Frontal cortex (tissue), 4 donors: ENCODE measurements at places on chromosomes 1 and 21. TPM values are rescaled to one million over a fixed set of nuclear protein-coding genes. Genes with fewer than 3 reads are reported as not detected.
A peak's percentile ranks its signal among the peaks of the same experiment; 100 is the strongest.

WNT2B gene
- 2.0 TPM for total RNA-seq

FAM72D gene
- total RNA-seq: 0.41 TPM

FALEC gene
- 0.41 TPM for total RNA-seq

CCDC27 gene
- not detected for total RNA-seq

PCBP3 gene
- 7.3 TPM for total RNA-seq

PRCC gene
- total RNA-seq: 14.3 TPM

SELL gene
- 0.82 TPM for total RNA-seq

NMNAT2 gene
- 34.2 TPM for total RNA-seq

RPE65 gene
- total RNA-seq: 0.41 TPM

LCE1B gene
- total RNA-seq: not detected

CYP4A11 gene
- not detected for total RNA-seq

CGN gene
- total RNA-seq: 2.0 TPM

WNT4 gene
- total RNA-seq: 3.3 TPM

OR2W3 gene
- total RNA-seq: 2.9 TPM

CLCA1 gene
- total RNA-seq: not detected

ILDR2 gene
- total RNA-seq: 22.8 TPM

CDK18 gene
- total RNA-seq: 0.82 TPM

DNA sequence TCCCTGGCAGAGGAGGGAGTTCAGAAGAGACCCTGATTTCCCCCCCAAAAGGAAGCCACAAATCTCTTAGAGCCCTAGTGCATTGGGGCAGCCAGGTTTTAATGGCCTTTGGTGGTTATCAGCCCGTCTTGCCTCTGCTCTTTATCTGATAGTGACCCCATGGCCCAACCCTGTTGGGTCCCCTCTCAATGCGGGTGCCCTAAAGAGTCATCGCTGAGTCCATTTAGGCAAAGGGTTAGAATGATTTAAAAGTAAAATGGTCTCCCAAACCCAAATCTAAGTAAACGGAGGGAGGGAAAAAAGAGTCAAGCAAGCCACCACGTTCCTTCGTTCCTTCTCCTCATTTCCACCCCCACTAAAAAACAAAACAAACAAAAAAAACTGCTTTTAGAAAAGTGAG, 164.0 kb downstream of the RUNX1 start:
- DNase-seq: no peak

GRCh38 chr1:75133750-75134646, at the start of gene LHX8:
TSS of gene LHX8 (plus strand) at chr1:75134388. CDS start at chr1:75136615, 2,227 bp downstream.
- DNase-seq: no peak

DNA sequence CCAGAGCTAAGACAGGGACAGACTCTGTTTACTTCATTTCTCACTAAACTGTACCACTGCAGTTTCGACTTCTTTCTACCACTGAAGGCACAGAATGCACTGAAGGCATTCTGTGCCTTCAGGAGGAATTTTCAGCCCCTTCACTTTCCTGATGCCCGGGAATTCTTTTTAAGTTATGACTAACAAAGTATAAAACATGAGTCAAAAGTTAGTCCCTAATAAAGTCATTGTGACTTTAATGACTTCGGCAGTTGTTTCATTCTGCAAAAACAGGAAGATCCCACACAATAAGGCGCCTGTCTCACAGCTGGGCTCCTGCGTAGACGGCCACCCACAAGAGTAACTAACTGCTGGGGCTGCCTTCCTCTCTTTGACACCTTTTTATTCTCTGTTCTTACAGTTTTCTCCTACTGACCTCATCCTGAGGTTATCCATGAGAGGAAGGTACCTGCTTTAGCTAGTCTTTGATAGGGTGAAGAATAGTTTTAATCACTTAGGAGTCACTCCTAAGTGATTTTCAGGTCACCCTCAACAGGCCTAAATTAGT, 183.9 kb upstream of the SGIP1 start:
- no peak for DNase-seq

DNA sequence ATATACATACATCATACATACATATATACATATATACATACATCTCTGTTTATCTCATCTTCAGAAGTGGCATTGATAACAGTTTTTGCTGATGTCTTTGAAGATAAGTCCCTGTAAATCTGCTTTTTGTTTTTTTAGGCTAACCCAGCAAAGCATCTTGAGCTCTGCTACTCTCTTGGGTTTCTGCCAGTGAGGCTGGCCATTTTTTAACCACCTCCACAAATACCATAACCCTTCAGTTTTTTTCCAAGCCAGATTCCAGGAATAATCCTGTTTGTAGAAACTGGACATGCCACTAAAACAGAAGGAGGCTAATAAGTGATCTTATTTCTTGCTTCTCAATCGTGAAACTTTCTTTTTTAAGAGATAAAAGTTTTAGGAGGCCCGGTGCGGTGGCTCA, 21.6 kb downstream of the SDHC start:
- DNase-seq: no peak

DNA sequence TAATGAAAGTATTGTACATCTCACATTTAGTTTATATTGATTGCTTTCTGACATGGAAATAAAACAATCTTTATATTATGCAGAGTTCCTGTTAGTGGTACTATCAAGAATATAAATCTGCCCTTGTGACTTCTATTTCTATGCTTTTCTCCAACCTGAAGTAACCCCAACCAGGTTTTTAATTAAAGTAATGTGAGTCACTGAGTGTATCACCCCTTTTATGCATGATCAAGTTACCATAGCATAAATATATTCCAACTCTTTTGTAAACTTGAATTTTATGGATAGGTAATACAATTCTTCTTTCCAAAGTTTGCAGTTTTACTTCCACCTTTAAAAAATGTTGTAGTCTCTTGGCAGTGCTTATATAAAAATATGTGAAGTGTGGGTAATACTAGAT, 532.3 kb downstream of the USP25 start:
- no peak for DNase-seq

- DNase-seq: no peak
These were observed 94.7 kb upstream of the TARDBP start for GRCh38 chr1:10917513-10918454.

DNA sequence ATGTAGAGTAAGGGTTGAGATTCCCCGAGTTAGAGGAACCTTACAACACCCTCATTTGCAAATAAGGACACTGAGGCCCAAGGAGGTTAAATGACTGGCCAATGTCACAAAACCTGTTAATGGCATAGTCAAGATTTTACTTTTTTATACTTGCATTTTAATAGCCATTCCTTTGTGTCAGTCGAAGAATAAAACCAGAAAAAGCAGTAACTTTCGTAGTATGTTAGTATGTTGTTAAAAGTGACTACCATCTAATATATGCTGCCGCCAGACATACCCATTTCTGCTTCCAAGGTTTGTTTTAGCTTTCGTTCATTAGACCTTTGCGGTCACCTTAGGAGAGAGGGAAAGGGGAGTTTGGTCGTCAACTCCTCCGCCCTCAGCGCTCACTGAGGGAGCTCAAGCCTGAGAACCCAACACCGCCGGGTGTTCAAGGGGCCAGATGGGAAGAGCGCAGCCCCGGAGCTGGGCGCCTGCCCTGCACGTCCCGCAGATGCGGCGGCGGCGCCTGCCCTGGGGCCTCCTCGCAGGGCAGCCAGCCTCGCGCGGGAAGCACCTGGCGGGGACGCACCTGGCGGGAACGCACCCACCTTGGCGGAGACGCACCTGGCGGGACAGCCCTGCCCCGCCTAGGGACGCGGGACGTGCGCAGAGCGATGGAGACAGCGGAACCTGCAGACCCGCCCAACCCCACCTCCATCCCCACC, 466 bp downstream of the VPS26C start:
- DNase-seq: no peak

DNA sequence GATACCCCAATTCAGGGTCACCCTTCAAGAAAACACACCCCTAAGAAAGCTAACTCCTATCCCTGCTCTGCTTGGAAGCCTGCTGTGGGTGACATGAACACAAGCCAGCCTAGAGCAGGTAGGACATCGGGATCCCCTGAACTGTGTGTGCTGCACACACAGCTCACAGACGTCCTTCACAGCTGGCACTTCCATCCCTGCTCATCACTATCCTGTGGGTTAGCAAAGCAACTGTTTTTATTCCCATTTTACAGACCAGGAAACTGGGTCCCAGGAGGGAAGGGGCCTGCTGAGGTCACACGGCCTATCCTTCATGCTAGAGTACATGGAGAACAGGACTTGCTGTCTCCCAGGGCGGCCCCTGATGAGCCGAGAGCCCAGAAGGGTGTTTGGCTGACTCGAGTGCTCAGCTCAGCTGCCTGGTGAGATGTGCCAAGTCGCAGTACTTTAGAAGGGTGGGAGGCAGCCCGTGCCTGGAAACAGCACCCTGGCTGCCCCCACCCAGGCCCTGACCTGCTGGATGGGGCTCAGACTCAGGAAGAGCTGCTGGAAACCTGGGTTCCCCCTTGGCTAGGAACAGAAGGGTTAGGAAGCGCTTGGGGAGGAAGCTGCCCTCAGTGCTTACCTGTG, 28.3 kb upstream of the BTG2 start:
- DNase-seq: no peak

GRCh38 chr1:203359010-203359571, 8.2 kb upstream of the FMOD start:
- DNase-seq: no peak

GRCh38 chr1:91427741-91428140, 23.1 kb upstream of the HFM1 start:
- DNase-seq: no peak

- DNase-seq: no peak
These were observed 828.2 kb upstream of the NCAM2 start for GRCh38 chr21:20169812-20170576.

- DNase-seq: no peak
These were observed 1.1 kb downstream of the SHISAL2A start for GRCh38 chr1:52634111-52634510.

GRCh38 chr1:97632075-97632474, 288.8 kb downstream of the DPYD start:
- no peak for DNase-seq

DNA sequence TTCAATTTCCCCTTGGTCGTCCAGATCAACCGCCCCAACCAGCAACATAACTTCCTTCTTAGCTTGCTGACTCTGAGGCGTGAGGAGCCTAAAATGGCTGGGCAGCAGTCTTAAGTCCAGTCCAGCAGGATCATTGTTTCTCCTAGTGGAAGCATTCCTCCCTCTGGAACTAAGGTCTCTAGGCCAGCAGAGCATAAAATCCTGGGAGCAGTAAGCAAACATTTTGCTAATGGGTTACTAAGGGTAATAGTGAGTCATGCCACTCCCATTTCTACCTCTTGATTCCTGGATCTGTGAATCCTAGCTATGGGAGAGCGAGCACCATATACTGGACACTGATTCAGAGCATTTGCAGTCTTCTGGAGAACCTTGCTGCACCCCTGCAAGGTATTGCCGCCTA, 59.9 kb downstream of the ADSS2 start:
- DNase-seq: no peak

DNA sequence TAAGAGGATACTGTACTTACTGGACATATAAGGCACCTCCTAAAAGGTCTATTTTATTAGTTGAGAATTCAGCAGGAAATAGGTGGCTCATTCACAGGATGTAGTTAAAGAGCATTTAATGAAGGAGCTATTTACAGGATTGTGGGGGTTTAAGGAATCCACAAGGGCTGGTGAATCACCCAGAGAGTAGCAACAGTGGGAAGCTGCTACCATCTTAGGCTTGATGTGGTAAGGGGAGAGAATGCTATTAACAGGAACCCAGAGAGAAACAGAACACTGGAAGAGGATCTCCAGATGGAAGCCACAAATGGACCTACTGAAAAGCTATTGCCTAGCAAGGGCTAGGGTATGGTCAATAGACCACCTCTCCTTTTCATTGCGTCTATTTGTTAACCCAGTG, 52.0 kb upstream of the COL11A1 start:
- DNase-seq: no peak

DNA sequence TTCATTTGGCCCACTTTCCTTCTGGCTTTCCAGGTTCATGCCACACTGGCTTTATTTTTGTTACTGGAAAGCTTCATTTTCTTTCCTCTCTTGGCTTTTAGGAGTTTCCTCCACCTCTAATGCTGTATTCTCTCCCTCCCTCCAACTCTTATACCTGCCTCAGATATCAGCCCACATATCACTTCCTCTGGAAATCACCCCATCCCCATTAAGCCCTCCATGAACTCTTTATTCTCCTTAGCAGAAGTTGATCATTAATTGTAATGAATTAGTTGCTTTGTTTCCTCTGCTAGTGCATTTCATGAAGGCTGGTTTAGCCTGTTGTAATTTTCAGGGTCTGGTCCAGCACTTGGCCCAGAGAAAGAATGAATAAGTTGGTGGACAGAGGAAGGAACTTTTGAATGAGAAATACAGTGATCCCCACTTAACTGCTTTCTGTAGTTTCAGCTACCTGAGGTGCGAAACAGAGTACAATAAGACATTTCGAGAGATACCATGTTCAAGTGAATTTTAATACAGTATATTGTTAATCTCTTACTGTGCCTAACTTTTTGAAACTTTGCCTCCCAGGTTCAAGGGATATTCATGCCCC, 1.7 kb downstream of the SOAT1 start:
- DNase-seq: no peak

DNA sequence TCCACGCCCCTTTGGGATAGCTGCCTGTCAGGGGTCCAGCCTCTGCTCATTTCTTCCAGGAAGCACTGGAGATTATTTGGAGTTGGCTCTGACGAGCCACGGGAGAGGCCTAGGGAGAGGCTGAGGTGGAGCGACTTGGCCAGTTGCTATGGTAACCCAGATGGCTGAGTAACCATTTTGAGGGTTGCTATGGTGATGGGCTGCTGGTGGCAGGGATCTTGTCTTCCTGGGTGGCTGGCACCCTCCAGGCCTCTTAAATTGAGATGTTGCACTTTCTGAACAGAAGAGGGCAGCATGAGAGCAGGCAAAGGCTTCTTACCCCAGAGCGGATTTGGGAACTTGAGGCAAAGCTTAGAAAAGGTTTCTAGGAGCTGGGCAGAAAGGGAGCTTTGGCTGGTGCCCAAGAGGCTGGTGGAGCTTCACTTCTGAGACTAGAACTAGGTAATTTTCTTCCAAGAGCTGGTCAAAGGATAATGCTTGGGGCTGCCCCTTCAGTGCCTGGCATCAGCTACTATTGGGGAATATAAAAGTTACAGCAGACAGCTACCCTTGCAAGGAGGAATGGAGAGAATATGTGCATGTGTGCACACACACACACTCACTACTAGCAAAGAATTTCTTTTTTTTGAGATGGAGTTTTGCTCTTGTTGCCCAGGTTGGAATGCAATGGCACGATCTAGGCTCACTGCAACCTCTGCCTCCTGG, 72.5 kb downstream of the NDUFS5 start:
- DNase-seq: peak; percentile 61

DNA sequence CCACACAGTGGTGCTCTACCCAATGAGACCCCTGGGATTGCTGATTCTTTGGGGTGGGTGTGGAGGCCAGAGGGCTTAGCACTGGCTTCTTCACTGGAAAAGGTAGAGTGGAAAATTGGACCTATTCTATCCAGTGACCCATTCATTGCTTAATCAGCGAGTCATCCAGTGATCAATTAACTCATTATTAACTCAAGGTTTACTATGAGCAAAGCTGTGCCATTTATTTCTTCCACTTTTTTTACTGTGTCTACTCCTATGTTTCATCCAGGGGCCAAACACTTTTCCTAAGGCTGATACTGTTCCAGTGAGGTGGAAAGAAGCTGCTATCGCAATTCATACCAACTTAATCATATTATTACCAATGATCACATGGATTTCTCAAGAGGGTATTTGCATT, 363.9 kb downstream of the RPS6KC1 start:
- DNase-seq: no peak

- no peak for DNase-seq
These were observed 110.1 kb downstream of the ERG start for GRCh38 chr21:38388203-38388602.
